Femur (tissue), 1 donor: ENCODE measurements at places on chromosomes 2 and 18.

DNA sequence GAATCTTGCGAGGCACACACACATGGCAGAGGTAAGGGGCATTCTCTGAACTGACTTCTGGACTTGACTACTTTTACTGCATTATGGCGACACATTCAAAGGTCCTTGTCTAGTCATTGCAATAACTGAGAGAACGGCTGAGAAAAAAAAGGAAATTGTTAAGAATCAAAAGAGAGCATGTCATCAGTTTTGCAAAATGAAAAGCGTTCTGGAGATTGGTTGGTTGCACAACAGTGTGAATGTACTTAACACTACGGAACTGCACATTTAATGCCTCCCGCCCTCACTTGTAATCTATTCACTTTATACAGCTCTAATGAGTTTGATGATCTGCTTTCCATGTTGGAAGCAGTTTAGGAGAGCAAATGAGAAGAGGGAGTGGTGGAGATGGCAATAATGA, 68.5 kb upstream of the NFU1 start:
- no peak for DNase-seq

- DNase-seq: no peak
Measured at GRCh38 chr2:231882646-231883045, 43.5 kb downstream of the NPPC start.

- no peak for DNase-seq
Measured at GRCh38 chr2:113202305-113203216, 28.8 kb downstream of the PSD4 start.

DNA sequence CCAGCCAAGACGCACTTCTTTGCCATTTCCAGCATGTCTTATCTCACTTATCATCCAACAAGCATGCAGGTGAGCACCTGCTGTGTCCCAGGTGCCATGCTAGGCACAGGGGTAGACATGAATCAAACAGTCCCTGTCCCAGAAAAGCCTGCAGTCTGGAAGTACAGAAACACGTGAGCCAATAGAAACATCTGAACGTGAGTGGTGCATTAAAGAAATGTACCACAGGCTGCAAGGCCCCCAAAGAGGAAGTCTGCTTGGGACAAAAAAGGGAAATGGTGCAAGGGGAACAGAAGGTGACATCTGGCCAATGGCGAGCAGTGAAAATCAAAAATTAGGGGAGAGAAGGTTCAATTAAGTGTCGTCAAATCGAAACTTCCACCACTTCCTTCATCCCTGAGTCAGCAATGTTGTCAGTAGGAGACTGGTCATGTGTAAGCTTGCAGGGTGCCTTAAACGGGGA, 17.6 kb upstream of the TMEM247 start:
- no peak for DNase-seq

DNA sequence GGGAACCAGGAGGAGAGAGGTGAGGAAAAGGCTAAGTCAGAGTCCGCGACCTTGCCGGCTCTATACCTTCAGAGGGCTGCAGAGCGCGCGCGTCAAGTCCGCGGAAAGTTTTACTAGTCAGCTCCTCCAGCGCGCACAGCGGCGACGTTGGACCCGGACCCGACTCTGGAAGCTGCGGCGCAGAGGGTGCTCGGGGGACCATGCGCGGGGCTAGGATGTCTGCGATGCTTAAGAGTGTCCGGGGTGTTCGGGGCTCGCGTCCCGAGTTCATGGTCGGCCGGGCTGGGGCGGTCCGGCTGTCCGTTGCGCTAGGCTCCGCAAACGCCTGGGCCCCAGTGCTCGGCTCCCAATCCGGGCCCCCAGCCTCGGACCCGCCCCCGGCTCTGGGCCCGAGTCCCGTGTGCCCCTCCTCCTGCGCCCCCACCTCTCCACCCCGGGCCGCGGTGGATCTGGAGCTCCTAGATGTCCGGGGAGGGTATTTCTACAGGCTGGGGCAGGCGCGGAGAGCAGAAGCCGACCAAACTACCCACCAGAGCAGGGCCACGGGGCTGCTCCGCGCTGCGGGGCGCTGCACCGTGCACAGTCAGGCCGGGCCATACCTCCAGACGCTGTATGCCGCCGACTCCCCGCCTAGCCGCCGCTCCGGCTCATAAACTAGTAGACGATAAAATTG, at the start of gene LBX2:
TSS of gene LBX2 (minus strand) at position 337 of the 673 bp plus-strand sequence. CDS start at position 271, 66 bp downstream.
- DNase-seq: no peak

DNA sequence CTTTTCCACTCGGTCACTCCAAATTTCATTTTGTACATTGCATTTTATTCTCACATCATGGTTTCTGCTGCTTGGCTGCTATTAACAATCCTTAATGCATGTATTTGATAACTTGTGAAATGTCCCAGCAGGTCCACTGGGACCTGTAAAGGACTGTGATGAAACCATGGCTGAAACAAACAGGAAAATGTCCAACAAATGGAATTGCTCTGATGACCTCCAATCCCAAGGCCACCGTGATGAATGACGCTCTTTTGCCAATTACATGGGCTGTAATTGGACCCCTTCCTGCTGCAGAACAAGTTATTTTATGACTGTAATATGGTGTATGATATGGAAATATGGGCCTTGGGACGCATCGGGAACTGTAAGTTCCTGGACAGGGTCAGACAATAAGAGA, 224.2 kb upstream of the CXCR4 start:
- peak; percentile 31 for DNase-seq

DNA sequence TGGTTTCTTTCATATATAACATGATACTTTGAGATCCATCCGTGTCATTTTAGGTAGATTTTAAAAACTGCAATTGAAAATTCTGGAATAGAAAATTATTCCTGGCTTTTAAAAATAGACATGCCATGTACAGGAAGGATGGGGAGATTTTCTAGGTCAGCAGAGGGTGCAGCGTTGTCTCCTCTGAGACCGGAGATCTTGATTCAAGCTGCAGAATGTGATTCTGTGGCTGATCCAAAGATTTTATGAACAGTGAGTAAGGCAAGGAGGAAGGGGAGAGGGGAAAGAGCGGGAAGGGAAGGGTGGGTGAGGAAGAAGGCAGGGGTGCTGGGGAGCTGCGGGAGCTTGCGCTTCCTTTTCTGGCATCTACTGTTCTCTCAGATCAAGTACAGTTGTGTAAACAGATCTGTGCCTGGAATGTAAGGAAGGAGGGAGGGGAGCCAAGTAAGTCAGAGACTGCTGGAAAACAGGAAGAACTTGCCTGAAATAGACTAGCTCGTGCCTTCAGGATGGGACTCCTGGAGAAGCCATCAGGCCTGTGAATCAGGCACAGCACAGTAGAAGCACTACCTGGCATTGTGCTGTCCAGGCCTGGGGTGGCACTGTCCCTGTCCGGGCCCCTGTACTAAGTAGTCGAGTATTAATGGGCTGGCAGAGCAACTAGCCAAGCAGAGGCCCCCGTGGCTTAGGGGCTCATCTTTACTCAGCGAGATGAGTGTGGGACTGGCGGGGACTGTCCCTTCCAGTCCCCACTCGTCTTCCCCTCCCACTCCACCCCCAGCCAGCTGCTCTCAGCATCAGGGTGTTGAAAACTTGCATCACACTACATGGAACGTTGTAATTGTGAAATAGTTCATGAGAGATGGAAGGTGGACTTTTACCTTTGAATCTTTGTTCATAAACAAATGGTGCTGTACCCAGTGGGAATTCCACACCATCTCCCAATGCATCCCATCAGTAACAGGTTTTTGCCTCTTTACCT, 163.5 kb downstream of the UXS1 start:
- DNase-seq: peak; percentile 83

- no peak for DNase-seq
Measured at GRCh38 chr2:54411801-54412354, 44.2 kb upstream of the SPTBN1 start.

GRCh38 chr2:220513573-220514288, 886.3 kb downstream of the SLC4A3 start:
- DNase-seq: no peak

DNA sequence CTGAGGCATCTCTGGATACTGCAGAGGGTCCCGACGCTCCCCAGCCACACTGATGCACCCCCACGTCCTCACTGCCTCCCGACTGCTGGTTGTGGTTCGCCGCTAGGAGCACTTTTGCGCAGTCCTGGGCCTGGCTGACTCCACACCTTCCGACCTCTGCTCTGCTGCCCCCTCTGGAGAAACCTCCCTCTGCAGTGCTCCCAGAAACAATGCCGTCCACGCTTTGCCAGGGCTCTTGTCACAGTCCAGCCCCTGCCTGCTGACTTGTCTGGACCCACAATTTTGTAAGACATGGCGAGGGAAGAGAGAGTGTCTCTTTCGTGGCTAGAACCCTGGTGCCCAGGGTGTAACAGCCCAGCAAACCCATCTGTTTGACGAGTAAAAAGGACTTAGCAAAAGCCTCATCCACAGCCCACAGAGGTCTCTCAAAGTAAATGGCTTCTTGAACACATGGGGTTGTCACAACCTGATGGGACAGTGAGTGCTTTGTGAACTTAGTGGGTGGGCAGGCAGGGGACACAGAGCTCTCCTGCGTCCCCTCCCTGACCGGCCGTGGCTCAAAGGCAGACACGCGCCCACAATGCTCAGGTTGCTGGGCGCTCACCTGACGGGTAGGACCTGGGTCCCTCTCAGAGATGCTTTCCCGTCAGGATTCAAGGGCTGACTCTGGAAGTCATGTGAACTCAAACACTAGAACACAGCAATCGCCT, 4.0 kb downstream of the COPS9 start:
- DNase-seq: no peak

- DNase-seq: no peak
Measured at GRCh38 chr2:227152093-227152766, 11.8 kb downstream of the COL4A4 start.

DNA sequence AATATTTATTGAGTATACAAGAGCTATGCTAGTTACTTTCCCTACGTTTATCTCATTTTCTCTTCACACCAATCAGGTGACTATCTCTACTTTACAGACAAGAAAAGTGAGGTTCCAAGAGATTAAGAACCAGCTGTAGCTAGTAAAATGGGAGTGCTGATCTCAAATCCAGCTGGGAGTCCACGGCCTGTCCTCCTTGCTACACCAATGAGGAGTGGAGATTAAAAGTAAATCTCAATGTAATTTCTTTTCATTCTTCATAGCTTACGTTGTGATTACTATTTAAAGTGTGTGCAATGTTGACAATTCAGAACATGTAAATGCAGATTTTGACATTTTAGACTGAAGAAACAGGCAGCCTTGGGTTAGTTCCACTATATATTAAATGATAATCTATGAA, 53.9 kb upstream of the NRP2 start:
- no peak for DNase-seq

DNA sequence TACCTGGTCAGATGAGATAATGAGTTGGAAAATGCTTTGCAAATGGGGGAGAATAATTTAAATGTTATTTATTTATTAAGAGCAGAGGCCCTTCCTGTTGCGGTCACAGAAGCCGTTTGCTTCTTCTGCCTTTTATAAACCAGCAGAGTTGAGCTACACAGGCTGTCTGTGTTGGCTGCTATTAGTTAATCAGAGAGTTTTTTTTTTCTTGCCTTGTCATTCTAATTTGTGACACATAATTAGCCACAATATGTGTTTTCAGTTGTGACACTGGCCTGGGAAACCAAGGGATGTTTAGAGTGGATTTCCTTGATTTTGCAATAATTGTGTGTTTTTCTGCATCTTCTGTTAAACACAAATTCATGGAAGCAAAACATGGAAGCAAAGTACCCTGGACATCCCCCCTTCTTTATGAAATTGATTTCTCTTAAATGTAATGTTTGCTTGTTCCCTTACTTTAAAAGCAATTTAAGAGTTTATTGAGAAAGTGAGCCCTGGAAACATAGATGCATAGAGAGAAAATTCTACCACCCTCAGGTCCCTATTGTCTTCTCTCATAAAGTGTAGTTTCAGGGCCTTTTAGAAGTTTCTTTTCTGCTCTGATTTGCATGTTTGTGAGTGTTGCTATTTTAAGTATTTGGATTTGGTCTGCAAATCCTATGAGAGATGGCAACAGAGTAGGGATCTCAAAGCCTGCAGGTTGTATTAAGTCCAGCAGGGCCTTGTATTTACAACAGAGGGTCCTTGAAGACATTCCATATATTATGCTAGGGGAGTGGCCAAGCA, 22.8 kb upstream of the IL37 start:
- DNase-seq: no peak

- DNase-seq: no peak
Measured at GRCh38 chr2:54058449-54058848, 57.0 kb upstream of the ACYP2 start.

DNA sequence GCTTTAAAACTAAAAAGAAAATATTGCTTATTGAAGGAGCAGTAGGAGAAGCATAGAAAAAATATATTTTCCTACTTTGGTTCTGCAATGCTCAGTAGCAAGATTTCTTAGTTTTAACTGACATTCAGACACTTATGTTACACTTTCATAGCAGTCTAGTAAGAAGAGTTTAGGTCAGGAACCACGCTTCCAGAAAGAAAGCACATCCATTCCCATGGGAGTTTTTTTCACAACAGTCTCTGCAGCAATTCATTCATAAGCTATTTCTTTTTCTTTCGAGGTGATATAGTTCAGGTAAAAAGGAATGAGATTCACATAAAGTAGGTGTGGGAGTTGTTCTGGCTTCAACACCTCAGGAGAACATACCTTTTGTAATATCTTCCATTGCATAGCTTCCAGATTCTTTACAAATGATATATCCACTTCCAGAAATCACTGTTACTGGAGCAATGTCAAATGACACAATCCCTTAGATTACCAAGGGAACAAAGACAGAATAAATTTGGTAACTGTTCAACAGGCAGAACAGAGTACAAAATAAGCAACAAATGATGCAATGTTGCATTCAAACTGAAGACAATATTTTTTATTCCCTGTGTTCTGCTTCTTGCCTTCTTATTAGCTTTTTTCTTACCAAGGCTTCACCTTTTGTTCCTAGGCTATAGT, 95.2 kb upstream of the GULP1 start:
- DNase-seq: no peak

DNA sequence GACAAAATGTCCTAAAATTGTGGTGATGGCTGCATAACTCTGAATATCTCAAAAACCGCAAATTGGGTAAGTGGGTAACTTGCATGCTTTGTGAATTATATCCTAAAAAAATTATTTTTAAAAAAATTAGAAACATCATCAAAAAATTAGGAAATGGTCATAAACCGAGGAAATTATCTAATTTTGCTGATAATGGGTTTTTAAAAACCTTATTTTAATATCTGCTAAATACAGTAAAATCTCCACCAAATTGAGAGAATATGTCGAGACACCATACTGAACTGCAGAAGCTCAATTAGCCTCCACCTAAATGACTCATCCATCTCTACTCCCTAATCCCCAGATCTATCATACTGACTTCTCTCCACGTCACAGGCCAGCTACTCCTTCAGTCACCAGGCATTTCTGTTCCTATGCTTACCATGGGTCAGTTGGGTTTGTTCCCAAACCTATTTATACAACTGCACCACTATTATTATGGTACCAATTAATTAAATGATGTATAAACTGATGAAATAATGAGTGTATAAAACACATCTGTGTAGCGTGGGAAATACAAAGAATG, 36.1 kb downstream of the SPIRE1 start:
- DNase-seq: no peak

- DNase-seq: no peak
Measured at GRCh38 chr2:19580830-19581229, 222.4 kb upstream of the OSR1 start.

- no peak for DNase-seq
Measured at GRCh38 chr2:16413947-16414346, 251.7 kb downstream of the CYRIA start.
